Stimulated activated CD4-positive, alpha-beta T cell treated with anti-CD3 and anti-CD28 coated beads, Interleukin-15, amount 100 ng/mL, for 24 hours (primary cell): ENCODE measurements at places on chromosomes 11 and 22.

DNA sequence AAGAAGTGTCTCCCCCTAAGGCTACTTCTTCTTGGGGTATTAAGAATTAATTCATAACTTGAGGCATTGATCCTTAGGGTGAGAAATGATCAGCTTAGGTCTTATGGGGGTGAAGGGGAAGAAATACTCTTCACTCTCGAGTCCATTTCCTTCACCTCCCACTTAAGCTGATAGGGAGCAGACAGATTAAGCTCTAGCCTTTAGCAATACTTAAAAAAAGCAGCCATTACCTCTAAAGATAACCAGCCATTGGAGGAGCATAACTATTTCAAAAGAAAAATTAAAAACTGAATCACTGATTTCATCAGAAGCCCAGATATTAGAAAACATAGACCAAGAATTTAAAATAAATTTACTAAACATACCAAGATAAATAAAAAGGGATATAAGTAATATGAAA, 60.5 kb downstream of the ENTHD1 start:
- DNase-seq: no peak

DNA sequence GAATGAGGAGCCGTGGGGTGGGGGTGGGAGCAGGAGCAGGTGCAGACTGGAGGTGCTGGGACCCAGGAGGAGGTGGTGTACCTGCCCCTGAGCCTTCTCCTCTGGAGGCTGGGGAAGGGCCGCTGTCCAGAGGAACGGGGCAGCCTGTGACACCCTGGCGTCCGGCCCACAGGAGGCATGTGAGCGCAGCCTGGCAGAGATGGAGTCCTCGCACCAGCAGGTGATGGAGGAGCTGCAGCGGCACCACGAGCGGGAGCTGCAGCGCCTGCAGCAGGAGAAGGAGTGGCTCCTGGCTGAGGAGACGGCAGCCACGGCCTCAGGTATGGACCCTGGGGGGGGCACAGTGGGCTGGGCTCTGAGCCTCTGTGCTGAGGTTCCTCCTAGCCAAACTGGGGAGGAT, 42.2 kb upstream of the GCAT start:
- no peak for DNase-seq

DNA sequence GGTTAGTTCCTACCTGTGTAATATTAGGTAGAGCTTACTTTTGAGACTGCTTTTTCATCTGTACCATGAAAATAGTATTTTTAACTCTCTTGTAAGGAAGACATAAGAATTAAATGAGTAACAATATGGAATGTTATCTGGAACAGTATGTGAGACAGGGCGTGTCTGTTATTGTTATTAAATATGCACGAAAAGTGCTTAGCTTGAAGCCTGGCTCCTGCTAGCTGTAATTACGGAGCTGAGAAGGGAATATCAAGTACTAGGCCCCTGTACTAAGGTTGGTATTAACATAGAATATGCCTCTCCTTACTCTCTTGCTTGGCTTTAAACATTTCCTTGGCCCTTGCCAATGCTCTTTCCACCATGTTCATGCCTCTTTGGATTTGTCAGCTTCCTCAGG, 194.0 kb downstream of the FAM76B start:
- DNase-seq: no peak

- no peak for DNase-seq
These were observed 61.8 kb downstream of the SMIM38 start for GRCh38 chr11:69217276-69218105.

- DNase-seq: peak; percentile 95
These were observed 16.6 kb downstream of the CRELD2 start for GRCh38 chr22:49934891-49935557.

GRCh38 chr11:24478718-24479117, 18.1 kb upstream of the LUZP2 start:
- no peak for DNase-seq

- DNase-seq: no peak
These were observed 4.2 kb downstream of the USP2 start for GRCh38 chr11:119377112-119377901.

- DNase-seq: no peak
These were observed 15.2 kb upstream of the CARD10 start for GRCh38 chr22:37534445-37534844.

- no peak for DNase-seq
These were observed 4.6 kb upstream of the RHOD start for GRCh38 chr11:67051945-67052488.

DNA sequence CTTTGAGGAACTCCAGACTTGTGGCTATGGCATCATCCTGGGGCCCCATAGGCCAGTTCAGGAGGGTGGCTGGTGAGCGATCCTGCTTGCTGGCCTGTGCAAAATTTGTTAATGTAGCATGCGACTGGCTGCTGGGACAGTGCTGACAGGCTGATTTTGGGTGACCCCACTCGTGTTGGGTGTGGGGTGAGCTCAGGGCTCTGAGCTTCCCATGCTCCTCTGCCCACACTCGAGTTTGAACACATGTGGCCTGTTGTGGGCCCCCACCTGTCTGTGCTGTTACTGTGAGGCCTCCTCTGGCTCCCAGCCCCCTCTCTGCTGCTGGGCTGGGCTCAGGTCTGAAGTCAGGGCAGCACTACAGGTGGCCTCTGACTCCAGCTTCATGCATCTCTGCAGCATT, 64.4 kb upstream of the MYEOV start:
- DNase-seq: no peak

GRCh38 chr11:5712507-5712906, 22.9 kb downstream of the TRIM22 start:
- no peak for DNase-seq

DNA sequence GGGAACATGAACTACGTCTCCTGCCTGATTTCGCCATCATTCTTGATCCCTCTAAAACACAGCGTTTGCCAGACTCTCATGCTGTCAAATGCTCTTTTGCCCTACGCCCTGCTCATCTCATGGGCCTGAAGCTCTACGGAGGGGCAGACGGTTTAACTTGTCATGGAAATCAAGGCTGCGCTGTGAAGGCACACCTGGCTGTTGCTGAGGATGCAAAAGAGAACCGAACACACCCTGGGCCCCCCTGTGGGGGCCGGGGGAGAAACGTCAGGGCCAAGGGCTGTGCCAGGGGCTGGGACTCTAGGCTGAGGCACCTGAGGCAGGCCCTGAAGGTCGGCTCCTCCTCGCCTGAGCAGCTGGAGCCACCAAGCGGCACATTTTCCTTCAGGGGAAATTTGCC, 957.2 kb downstream of the BRD1 start:
- DNase-seq: no peak

GRCh38 chr22:17665854-17666253, 27.3 kb downstream of the BCL2L13 start:
- no peak for DNase-seq

DNA sequence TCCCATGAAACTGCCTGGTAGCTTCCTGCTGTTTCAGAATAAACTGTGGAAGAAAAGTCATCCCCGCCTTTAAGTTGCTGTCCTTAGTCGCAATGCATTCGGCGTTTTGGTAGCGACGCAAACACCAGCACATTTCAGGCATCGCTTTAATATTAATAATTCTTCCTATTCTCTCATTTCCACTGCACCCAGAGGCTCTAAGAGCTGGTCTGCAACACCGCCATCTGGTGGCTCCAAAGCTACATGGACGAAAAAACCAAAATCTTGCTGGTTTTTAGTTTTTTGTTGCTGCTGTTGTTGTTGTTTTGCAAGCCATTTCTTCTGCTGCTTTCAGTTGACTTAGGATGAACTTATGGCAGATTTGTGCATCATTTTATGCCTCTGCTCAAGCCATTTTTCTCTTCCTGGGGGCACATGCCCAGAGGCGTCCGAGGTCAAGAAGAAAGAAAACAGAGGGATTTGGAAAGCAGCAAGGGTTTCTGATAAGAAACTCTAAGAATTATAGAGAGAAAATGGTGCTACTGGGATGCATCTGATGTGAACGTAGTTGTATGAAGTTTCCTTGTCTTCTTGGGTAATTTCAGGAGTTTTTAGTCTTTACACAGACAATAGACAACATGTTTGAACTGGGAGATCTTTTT, 345.4 kb upstream of the KIRREL3 start:
- peak; percentile 40 for DNase-seq

GRCh38 chr11:34250211-34250610, 107.6 kb downstream of the ABTB2 start:
- no peak for DNase-seq

DNA sequence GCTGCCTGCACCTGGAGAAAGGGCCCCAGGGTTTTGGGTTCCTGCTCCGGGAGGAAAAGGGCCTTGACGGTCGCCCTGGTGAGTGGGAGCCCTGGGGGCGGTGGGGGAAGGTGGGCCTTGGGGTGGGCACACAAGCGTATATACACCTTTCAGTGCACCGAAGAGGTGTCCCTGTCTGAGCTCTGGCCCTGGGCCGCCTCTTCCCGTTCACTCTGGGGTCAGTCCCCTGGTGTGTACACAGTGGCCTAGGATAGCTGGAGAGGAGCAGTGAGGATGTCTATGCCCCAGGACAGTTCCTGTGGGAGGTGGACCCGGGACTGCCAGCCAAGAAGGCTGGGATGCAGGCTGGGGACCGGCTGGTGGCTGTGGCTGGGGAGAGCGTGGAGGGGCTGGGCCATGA, 2.8 kb downstream of the NHERF4 start:
- DNase-seq: no peak

DNA sequence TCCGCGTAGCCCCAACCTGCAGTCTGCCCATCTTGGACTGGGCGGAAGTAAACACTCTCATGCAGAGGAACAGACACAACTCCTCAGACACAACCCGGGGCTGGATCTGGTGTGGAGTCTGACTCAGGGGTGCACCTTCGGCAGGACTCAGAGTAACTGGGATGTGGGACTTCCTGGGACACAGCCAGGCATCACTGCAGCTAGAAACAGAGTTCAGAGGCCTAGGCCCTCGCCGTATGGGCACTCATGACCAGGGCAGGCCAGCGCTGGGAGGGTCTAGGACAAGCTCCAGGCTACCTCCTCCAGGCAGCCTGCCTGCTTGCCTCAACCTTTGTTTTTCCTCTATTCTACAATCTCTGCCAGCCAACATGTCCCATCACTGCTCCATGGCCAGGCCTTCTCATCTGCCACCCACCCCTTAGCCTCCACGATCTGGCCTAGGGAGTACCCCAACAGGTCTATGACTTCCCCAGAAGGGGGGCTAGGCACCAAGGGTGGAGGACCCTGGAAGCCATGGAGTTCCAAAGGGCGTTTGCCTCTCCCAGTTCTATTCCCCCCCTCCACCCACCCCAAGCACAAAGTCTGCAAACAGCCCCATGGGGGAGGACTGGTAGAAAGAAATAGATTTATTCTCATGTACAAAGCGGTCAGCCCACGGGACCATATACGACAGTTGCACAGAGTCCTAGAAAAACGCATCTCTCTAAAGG, 98.5 kb downstream of the PDE2A start:
- no peak for DNase-seq

DNA sequence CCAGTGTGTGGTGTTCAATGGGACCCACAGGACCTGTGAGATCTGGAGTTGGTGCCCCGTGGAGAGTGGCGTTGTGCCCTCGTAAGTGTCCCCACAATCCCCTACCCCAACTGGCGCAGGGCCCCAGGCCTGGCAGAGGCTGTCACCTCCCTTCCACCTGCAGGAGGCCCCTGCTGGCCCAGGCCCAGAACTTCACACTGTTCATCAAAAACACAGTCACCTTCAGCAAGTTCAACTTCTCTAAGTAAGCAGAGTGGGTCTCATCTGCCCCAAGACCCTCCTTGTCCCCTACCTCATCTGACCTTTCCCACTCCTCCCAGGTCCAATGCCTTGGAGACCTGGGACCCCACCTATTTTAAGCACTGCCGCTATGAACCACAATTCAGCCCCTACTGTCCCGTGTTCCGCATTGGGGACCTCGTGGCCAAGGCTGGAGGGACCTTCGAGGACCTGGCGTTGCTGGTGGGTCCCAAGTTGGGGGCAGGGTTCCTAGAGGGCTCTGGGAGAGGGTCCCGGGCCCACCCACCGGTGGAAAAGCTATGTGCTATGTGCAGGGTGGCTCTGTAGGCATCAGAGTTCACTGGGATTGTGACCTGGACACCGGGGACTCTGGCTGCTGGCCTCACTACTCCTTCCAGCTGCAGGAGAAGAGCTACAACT, 8.1 kb downstream of the P2RX6 start:
- no peak for DNase-seq

DNA sequence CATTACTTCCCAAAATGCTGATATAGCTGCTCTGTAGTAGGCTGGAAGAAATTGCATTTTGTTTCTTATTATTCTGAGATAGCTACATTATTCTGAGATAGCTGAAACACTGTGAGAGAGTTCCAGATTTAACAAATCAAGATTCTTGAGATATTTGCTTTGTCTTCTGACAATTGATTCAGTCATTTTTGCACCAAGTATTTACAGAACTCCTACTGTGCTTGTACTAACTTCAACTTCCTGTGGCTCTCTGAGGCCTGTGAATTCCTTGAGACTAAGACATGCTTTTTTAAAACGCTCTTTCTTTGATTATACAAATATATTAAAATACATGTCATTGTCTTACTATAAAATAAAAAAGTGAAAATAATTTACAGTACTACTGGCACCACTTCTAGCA, 52.7 kb downstream of the USP47 start:
- no peak for DNase-seq

GRCh38 chr22:21623648-21623970, 6.2 kb downstream of the YDJC start:
- no peak for DNase-seq

- DNase-seq: peak; percentile 71
These were observed 11.9 kb upstream of the MDK start for GRCh38 chr11:46369458-46370152.

DNA sequence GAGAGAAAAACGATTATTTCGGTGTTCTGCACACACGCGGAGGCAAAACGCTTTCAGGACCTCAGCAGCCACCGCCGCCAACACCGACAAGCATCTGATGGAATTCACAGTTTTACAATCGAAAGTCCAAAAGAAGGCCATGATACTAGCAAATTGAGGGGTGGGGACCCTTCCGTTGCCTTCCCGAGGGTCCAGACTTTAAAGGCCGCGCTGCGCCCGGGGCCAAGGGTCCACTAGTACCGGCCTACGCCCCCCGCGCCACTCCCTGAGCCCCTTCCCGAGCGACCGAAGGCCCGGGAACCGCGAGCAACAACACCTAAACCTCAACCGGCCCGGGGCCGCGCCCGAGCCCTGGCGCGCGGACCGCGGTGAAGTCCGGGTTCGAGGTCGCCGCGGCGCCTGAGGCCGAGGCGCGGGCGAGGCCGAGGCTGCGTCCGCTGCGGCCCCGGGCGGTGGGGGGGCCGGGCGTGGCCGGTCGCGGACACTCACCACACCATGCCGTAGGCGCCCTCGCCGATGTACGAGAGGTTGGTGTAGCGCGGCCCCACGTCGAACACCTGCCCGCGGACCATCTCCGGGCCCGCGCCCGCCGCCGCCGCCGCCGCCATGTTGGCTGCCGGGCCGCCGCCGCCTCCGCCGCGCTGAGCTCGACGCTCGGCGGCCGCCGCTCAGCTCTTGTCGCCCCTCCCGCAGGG, 465 bp downstream of the MAPK1 start:
- DNase-seq: peak; percentile 44
